Skeletal muscle cell (primary cell): ENCODE measurements at places on chromosomes 13 and 19.

DNA sequence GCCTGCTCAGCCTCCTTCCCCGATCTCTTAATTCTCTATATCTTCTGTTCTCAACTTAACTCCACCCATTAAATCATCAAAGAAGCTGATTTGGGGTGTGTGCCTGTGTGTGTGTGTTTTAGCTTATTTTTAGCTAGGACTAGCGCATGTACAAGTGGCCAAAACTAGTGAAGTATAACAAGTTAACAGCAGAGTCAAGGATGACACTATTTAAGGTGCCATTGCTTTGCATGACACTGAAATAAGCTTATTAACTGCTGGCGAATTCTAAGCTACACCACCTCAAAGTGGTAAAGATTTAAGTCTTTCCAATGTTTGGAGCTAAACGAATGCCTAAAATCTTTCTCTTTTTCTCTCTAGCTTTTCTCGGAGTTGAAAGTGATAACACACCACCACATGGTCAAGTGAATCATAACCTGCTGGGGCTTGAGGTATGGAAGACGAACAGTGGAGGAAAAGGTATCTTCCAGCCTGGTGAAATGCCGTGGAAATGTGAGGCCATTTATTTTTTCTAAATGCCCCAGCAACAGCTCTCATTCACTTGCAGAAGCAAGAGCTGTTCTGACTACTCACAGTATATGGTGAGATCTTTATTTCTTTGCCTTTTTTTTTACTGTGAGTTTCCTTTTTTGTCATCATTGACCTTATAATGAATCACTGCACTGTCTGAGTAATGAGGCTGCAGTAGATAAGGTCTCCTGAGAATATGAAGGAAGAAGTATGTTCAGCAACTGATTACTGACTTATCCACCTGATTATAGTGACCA lies 570.3 kb downstream of the PCDH9 start:
- DNase-seq = peak; percentile 68

DNA sequence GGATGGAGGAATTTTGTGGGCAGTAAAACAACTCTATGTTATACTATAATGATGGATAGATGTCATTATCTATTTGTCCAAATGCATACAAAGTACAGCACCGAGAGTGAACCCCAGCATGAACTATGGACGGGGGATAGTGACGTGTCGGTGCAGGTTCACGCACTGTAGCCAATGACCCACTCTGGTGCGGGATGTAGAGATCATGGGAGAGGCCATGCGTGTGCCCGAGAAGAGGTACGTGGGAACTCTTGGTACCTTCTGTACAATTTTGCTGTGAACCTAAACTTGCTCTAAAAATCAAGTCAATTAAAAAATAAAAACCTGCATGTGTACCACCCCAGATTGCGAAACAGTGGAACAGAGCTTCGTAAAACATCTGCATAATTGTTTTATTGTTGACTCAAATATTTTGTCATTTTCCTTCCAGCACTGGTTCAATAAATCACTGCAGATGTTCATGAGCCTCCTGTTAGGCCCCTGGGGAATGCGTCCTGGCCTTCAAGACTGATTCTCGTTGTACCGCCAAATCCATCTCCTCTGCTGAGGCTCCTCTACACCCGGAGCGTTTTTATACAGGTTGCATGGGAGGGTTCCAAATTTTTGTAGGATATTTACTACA lies 30.9 kb downstream of the COL4A1 start:
- DNase-seq = no peak

- DNase-seq = no peak
These were observed 10.3 kb upstream of the ZNF492 start for GRCh38 chr19:22623841-22624221.

GRCh38 chr19:38715555-38715954 lies 28.7 kb downstream of the CAPN12 start:
- no peak for DNase-seq

- DNase-seq = no peak
These were observed 2.9 kb downstream of the CILP2 start for GRCh38 chr19:19540715-19541515.

GRCh38 chr19:56692206-56692895 lies 20.8 kb upstream of the ZNF835 start:
- DNase-seq = no peak

GRCh38 chr19:54204767-54205468 lies 4.3 kb downstream of the RPS9 start:
- no peak for DNase-seq

DNA sequence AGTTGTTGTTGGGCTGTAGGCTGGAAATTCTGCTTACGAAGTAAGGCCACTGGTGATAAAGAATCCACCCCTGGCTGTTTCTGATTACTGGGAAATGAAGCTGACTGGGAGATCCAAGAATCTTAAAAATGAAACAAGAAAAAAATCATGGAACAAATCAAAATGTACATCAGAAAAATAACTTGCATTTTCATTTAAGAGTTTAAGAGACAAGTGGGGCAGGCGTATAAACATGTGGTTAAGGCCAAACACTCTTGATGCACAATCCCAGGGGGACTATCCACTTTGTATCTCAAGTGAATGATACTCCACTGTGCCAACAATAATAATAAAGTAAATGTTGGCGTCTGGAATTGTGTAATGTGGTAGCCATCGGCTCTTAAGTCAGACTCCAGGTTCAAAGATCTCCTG lies 24.6 kb downstream of the ZMYM5 start:
- peak; percentile 75 for DNase-seq

GRCh38 chr13:98390086-98390715 lies 186.7 kb downstream of the STK24 start:
- DNase-seq = no peak

DNA sequence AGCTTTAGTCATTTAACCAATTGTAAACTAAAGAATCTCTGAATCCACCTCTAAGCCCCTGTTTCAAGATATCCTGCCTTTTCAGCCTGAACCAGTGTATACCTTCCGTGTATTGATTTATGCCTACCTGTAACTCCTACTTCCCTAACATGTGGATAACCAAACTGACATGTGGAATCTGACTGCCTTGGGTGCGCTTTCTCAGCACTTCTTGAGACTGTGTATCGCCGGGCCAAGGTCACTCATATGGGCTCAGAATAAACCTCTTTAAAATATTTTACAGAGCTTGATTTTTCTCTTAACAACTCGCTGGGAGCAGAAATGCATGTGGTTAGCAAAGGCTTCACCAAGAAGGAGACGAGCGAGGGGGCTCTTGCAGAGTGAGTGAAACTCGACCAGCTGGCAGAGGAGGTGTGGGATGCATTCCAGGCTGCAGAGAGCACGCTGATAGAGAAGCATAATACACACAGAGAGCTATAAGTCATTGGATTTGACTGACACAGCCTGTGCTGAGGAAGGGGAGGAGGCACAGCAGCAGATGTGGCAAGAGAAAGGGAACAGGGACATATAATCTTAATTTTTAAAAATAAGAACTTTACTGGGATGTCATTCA lies 268.2 kb upstream of the MAB21L1 start:
- no peak for DNase-seq

DNA sequence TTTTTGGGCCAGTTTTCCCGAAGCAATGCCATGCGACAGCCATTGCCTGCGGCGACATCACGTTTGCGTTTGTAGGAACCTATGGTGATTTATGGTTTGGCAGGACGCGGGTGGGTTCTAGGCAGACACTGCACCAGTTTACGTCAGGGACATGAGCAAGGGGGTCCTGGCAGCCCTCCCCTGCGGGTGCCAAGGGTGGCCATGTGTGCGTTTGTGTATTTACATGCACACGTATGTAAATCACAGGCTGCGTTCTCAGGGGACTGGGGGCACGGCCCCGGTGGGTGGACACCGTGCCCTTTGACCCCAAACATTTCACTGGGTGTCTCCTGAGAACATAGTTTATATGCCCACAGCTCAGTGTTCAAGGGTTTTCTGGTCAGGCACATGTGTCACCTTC lies 9.4 kb upstream of the TMPRSS9 start:
- no peak for DNase-seq

DNA sequence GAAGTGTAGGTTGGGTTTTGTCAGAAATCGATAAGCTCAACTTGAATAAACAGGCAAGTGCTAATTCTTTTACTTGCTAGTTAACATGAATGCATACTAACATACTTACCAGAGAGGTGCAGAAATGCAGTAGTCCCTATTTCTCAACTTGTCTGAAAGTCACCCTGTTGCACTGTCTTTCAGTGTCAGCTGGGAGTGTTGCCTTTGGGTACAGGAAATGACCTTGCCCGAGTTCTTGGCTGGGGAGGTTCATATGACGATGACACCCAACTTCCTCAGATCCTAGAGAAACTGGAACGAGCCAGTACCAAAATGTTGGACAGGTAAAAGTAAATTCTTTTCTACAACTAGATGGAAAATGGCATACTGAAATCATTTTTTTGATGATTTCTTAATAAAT lies 103.5 kb upstream of the AKAP11 start:
- DNase-seq = no peak

DNA sequence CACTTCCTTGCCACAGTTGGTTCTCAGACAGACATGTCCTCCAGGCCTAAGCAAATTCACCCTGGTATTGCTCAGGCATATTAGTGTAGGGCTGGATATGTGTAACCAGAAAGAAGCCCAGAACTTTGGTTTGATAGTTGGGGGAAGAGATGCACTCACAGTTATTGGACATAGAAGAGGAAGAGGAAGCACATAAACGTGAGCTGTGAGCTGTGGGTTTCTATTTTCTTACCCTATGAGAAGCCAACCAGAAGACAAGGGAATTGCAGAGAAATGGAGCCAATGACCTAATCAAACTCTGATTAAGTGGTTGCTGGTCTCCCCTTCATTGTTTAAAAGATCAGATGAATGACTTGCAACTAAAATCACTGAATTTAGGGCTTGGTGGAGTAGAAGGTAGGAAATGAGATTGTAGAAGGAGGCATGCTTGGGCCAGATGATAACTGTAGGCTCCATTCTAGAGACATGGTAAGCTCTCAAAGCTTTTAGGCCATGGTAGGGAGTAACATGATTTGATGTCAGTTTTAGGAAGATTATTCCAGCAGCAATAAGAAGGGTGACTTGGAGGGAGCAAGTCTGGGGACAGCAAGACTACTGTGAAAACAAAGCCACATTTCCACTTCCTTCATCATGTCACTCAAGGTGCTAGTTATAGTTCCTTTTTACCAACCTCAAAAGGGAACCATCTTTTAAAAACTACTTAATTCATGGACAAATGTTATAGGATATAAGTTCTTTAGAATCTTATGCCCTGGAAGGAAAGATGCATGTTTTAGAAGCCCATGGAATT lies 24.1 kb upstream of the WDFY2 start:
- DNase-seq = no peak

GRCh38 chr13:51717786-51718398 lies 86.1 kb downstream of the DHRS12 start:
- peak; percentile 43 for DNase-seq

- no peak for DNase-seq
These were observed 252.2 kb upstream of the SLITRK6 start for GRCh38 chr13:86051134-86052103.

GRCh38 chr13:91356919-91357612 lies 9.6 kb downstream of the MIR17HG start:
- DNase-seq = no peak

DNA sequence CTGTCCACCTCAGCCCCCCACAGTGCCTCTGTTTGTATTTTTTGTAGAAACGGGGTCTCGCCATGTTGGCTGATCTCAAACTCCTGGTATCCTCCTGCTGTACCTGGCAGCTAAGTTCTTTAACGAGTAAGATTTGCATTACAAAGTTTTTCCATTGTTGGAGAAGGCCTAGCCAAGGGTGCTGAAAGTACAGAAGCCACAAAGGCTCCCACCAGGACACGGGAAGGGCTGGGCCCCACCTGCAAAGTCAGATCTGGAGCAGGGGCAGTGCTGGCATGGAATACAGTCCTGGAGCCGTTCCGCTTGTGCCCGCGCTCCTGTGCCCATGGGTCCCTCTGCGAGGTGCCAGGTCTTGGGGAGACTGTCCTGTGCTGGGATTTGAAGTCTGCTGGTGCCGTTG lies 12.1 kb downstream of the FZR1 start:
- no peak for DNase-seq

GRCh38 chr13:51419001-51419636 lies 33.7 kb downstream of the INTS6 start:
- no peak for DNase-seq

GRCh38 chr19:17020823-17021222 lies 5.8 kb downstream of the CPAMD8 start:
- DNase-seq = no peak

GRCh38 chr19:18507727-18508440 lies 14.0 kb downstream of the ELL start:
- no peak for DNase-seq

DNA sequence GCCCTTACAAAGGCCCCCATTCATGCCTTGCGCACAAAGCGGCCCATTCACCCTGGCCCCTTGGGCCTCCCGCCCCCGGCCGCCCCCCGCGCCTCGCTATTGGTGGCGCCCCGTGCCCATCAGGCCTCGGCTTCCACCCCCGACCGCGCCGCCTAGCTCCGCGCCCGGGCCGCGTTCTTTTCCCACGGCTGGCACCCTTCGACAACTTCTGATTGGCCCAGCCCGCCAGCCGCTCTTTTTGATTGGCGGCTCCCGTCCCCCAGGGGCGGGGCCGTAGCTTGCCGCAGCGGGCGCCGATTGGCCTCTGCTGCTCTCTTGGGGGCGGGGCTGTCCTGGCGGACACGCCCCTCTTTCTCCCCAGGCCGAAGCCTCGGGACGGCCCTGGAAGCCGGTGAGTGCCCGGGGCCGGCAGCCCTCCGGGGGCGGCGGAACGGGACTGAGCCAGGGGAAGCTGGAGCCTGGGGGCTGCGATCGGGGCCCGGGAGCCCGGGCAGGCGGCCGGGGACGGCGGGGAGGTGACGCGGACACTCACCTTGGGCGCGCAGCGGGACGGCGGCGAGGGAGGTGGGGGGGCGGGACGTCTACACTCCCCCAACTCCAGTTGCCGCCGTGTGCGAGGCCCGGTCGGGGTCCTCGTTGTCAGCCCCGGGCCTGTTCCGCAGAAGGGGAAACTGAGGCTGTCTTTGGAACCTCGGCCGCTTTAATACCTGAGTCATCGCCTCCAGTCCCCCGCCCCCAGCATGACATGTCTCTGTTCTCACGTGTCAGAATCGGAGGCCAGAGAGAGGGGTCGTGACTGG lies at the start of gene MYH14:
Gene MYH14, plus strand, starts transcription at position 342 of the 800 bp plus-strand sequence. CDS start 6,744 bp downstream, outside the sequence.
- no peak for DNase-seq

GRCh38 chr19:50932018-50932689 lies 20.7 kb downstream of the KLK5 start:
- DNase-seq = no peak

DNA sequence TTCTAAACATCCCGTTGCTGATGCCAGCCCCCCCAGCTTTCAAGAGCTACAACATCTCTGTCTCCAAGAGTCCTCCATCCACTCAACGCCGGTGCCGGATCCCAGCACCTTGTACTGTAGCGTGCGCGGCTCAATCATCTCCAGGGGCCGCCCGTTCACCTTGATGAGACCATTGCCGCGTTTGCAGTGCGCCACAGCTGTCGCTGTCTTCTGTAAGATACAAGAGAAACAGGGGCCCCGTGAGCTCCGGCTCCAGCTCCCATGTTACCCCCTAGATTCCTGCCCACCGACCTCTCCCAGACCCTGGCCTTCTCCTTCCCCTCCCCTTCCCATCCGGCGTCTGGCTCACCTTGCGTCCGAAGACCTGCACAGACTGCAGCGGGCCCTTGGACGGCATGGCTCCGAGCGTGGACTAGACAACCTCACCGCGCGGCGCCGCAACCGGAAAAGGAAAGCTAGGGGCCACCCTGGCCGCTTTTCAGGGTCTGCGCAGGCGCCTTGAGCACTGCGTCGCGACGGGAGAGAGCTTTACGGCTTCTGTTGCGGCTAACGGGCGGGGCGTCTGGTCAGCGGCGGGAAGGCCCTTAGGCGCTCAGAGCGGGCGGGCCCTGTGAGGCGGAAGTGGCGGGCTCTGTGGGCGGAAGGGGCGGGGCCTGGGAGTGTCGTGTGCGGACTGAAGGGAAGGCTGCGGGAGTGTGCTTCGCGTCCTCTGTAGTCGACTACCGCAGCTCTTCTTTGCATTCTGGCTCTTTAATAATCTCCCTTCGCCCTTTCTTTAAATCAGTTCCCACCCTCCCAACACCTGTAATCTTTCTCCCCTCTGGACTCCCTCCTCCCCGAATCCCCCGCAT lies at the start of gene RPS16:
Gene RPS16, minus strand, starts transcription at position 451 of the 851 bp plus-strand sequence. Its CDS starts 54 bp downstream, at position 397.
- peak; percentile 88 for DNase-seq
